ENCODE measurements at places on chromosomes 3 and 15.
A peak's percentile ranks its signal among the peaks of the same experiment; 100 is the strongest.

- peak; percentile 30 for DNase-seq
Measured at GRCh38 chr3:27326202-27326601, 43.0 kb downstream of the NEK10 start.

DNA sequence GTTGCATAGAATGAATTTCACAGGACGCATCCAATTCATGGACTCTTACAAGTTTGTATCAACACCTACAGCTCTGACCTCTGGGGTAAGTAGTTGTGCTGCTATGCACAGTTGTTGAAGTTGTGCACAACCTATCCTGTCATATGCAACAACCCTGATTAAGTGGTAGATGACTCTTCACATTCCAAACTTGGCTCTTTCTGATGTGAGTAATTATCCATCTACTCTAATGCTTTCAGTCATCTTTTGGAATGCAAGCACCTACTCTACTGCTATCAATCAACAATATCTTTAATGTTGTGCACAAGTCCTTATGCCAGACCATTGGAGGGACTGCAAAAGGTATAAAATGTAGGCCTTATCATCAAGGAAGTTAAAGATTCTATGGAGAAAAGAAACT, 921.4 kb downstream of the MCTP2 start:
- no peak for DNase-seq

DNA sequence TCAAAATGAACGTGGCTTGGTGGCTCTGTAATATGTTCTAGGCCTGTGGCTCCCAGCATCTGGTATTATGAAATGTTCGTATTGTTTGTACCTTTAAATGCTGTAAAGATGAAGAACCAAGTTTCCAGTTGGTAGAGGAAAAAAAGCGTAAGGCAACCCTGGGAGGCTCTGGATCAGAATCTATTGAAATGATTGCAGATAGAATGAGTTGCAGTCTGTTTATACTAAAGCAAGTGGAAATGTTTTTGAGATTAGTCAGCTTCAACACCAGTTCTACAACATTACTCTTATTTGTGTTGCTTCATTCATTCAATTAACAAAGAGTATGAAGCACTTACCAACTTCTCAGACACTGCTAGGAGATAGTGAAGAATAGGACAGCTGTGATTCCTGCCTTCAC, 5.3 kb downstream of the ARL6IP5 start:
- DNase-seq = peak; percentile 78

- no peak for DNase-seq
Measured at GRCh38 chr15:27506752-27507151, 535.8 kb downstream of the GABRG3 start.

DNA sequence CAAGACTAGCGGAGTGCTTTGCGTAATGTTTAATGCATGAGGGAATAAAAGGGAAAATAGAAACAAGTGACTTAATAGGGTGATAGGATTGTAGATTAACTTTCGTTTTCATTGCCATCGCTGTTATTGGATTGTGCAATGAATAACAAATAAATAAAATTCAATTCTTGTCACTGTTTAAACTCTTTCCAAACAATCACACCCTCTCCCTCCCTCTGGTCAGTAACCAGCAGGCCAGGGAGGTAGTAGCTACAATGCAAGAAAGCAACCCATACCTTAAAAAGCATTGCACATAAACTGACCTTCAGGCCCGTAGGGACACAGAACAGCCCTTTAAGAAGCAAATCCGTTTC, 705 bp upstream of the TFRC start:
- peak; percentile 14 for DNase-seq

DNA sequence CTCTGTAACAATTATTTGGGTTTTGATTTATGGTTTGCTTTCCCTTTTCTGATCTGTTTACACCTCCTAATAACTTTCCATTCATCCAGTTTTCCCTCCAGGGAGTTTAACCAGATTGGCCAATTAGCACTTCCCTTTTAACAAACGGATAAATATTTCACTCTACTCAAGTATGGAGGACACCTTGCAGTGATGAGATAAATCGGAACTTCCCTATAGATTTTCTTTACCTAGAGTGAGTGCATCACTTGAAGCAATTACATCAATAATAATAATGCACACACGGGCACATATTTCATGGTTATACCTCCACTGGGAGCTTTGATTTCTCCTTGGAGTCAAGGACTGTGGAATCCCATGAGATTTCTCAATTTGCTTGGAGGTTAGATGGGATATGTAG, 239.1 kb upstream of the CFAP20DC start:
- no peak for DNase-seq

All from fibroblast of mammary gland (primary cell).